ENCODE measurements at places on chromosomes 5 and 9.

- DNase-seq, result no peak
These were observed 191.3 kb upstream of the SH3GL2 start for GRCh38 chr9:17387565-17387964.

DNA sequence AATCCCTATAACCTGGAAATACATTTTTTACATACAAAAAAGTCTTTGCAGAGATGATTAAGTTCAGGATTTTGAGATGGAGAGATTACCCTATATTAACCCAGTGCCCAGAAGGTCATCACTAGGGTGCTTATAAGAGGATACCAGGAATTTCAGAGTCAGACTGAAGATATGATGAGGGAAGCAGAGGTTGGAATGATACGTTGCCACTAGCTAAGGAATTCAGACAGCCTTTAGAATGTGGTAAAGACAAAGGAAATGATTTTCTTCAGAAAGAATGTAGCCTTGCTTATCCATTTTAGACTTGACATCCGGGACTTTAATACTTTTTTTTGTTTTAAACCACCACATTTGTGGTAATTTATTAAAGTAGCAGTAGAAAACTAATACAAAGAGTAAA, 2176.8 kb upstream of the C9orf72 start:
- DNase-seq, result no peak

GRCh38 chr9:73872701-73873100, 624.4 kb upstream of the RORB start:
- no peak for DNase-seq

DNA sequence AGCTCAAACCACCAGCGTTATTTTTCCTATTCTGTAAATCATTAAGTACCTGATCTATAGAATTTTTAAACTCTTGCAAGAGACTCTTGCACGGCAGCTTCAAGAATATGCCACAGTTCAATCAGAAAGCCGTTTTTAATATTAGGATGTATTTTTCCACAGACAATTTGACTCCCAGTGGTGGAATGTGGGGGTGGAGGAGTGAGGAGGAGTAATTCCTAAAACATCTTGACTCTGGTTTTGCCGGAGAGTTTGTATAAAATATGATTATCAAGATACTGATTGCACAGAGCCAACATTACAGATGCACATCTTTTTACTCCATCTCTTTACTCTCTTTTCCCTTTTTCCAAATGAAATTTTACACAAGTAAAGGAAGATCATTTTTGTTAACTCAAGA, 288.3 kb downstream of the ENC1 start:
- DNase-seq, result no peak

DNA sequence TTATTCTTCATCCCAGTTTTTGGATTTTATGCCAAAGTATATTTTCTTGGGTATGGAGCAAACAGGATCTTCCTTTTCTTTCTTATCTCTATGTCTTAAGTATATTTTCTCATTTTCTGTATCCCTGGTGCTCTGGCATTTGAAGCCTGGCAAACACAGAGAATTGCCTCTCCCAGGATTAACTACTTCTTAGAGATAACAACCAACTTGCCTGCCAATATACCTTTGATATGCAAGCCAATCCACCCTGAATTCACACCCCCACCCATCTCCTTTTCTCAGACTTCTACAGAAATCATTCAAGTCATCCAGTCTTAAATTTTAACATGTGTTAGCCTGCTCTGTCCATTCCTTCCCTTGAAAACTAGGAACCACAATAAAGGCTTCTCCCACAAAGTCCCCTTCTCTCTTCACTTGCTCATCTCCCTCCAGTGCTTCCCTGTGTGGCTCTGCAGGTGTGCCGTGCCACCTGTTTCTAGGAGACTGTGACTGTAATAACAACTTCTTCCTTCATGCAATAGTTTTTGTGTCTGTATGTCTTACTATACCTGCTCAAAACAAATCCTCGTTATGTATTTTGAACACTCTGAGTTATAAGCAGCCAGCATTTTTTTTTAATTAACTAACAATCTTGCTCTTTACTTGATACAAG, 649.7 kb upstream of the RIOK2 start:
- no peak for DNase-seq

DNA sequence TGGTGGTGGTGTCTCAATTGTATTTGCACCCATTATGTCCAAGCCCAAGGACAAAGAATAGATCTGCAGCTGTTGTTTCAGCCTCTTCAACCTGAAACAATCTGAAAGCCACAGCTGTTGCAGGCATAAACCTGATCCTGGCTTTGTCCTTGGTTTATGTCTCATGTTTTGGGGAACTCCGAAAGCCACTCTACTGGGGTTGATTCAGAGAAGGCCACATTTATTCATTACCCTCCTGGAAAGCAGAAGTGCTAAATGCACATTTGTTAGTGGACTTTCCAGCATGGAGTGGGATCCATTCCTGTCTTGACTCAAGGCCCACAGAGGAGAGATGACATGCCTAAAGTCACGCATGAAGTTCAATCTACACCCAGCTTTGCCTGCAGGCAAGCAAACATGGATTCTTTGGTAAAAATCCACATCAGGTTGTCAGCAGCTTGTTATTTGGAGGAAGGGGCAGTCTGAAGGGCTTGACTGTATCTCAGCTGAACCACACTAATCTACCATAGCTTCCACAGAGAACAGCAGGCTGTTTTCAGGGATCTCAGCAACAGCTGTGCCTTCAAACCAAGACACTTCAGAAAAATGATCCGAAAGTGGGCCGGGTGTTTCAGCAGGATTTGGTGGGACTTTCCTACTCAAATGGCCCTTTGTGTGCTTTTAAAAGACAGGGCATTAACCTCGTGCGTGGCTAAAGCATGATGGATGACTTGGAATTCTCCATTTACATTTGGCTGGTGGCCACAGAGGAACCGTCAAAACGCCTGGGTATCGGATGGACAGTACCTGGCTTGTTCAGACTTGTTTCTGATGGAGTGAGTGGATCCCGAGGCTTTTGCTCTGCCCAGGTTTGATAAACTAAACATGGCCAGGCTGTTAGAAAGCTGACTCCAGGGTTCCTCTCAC, 36.2 kb upstream of the ADAM19 start:
- no peak for DNase-seq

DNA sequence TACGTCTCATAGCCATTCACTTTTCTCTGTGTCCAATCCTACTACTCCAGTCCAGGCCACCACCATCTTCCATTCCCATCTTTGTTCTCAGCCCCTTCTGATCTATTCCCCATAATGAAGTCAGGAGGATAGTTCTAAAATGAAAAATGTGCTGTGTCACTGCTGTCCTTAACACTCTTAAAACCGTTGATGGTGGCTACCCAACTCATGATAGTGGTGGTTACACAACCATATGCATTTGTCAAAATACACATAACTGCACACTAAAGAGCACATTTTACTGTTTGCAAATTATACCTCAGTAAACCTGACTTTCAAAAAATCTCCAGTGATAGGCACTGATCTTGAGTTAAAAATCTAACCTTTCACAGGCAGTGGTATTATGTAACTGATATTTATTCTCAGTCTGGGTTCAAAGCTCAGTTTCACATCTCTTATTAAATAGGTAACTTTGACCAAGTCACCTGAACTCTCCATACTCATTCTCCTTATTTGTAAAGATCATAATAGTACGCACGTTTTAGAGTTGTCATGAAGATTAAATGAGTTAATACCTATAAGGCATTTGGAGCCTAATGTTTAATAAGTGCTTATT, 24.6 kb upstream of the ADRB2 start:
- no peak for DNase-seq

DNA sequence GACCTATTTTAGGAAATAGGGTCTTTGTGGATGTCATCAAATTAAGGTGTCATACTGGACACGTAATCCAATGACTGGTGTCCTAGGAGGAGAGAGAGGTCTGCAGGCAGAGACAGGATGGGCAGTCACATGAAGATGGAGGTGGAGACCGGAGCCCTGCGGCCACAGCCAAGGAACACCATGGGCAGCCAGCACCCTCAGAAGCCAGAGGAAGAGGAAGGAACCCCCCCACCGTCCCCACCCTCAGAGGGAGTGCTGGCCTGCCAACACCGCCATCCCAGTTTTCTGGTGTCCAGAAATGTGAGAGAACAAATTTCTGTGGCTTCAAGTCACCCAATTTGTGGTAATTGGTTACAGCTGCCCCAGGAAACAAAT, 88.3 kb downstream of the NSUN2 start:
- no peak for DNase-seq

DNA sequence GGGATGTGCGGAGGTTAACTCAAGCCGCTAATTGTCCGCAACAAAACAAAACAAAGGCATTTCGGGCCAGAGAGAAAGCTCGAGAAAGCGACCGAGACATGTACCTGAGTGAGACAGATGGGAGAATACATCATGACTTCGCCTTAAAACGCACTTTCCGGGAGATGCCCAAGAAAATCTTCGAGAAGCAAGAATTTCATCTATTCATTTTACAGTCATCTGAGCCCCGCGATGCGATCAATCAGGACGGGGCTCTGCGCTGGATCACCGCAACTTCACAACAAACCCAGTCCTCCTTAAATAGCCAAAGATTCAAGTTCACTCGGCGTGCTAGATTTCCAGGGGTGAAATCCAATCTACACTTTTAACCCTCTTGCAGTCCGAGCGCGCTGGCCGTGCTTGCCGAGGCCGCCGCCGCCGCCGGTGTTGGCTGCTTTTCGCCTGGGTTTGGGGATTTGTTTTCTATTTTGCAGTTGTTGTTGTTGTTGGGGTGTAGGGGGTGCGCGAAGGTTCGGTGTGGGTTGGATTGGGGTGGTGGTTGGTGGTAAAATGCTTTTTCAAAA, 482 bp downstream of the NFIB start:
- DNase-seq, result no peak

DNA sequence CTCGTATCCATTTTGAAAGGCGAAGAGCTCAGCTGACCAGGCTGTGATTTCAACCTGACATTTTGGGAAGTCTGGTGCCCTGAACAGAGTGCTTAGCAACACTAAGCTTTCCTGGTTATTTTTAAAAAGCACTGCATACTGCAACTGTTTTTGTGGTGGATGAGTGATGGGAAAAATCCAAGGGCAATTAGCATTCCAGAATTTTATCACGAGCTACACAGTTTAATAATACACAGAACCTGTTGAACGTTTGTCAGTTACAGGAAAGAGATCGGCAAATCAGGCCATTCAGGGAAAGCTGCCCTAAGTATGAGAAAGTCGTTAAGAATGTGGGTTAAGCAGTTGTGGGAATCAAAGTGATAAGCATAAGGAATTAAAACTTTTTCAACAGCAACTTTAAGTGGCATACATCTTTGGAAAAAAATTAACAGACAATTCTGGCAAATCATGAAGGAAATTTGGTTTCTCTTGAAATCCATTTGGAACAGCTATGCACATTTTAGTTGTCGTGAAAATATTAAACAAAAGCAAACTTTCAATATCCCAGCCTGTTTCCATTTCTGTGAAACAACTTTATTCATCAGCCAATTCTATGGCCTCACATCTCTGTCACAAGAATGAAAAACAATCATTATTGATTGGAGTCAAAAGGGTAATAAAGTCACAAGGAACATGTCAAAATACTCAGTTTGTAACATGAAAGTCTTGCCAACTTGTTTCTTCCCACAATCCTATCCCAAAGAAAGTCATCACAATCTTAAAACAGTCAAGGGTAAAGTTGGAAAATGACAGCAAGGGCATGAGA, 25.7 kb downstream of the PUM3 start:
- no peak for DNase-seq

GRCh38 chr9:22216730-22217172, 207.6 kb upstream of the CDKN2B start:
- DNase-seq, result no peak

DNA sequence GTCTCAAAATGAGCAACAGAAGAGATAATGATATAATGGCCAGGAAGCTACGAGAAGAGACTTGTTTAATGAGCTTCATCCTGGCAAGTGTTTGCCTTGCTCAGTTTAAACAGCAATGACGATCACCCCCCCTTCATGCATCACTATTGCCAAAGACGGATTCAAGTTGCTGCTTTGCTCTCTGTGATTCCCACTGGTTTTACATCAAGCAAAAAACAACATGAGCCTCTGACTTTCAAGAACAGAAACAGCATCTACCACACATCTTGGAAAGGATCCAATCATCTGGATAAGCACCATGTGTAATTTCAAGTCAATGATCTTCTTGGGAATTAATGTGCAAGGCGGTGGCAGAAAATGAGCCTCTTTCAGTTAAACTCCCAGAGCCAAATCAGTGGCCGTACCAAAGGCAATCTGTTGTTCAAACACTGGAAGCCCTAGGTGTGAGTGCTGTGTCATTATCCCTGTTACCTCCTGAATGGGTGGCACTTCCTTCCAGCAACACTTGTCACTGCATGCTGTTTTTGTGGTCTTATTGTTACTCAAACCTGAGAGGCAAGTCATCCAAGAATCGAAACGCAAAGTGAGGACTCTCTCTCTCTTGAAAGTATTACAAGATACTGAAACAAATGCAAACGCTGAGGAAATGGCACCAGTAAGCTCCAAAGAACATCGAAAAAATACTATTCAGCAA, 72.8 kb downstream of the MED27 start:
- DNase-seq, result no peak

- DNase-seq, result no peak
These were observed 80.9 kb downstream of the HMCN2 start for GRCh38 chr9:130346431-130346830.

DNA sequence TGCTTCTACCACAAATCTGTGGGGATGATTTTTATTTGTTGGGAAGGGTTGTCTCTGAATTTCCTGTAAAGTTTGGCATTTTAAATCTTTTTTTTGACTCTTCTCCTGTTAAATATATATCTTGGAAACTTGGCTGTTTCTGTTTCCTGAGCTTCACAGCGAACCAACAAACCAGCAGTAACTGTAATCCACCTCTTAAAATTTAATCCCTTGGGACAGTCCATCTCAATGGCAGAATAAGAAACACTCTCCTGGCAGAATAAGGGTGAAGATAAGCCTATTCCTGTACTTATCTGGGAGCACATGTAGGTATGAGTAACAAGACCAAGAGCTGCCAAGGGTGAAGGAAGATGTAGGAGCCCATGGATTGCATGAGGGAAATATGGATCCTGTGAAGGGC, 73.1 kb upstream of the RPS23 start:
- DNase-seq, result no peak

- DNase-seq, result no peak
These were observed 580 bp downstream of the ERAP1 start for GRCh38 chr5:96807075-96807654.

DNA sequence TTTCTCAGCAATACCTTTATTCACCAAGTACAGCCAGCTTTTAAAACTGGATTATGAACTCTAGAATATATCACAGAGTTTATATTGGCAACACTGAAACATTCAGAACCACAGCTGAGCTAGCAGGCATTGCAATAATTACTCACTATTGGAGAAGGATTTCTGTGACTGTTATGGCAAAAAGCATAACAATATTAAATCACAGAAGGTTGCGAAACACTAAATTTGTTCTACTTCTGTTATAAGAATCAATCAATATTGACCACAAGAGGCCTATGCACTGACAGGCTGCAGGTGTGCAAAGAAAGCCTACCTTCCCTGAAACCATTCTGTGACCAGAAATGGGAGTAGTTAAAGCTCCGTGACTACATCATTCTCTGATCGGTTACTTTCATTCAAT, 59.2 kb downstream of the AP3B1 start:
- no peak for DNase-seq

DNA sequence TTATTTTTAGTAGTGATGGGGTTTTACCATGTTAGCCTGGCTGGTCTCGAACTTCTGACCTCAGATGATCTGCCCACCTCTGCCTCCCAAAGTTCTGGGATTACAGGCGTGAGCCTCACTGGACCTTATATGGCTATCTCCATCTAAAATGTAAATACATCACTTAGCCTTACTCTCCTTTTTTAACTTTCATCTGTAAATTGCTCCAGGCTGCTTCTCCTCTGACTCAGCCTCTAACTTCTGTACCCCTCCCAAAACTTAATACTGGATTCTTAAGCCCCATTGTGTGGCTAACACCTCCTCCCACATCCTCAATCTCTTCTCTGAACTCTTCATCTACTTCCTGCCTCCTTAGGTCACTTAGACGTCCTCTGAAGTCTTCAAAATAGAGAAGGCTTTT, 4.0 kb downstream of the SNX30 start:
- no peak for DNase-seq
